HEK293T (cell line): ENCODE measurements at places on chromosomes 7 and 10.

- no peak for DNase-seq
These were observed 72.4 kb upstream of the LRRC4 start for GRCh38 chr7:128103498-128104107.

- no peak for DNase-seq
These were observed 1.1 kb upstream of the TFAM start for GRCh38 chr10:58384095-58384494.

GRCh38 chr7:21251151-21251800, 176.6 kb upstream of the SP4 start:
- DNase-seq: no peak

- no peak for DNase-seq
These were observed 521.5 kb downstream of the KIF20B start for GRCh38 chr10:90222939-90223338.

- no peak for DNase-seq
These were observed 582 bp downstream of the TPST1 start for GRCh38 chr7:66205741-66206090.

DNA sequence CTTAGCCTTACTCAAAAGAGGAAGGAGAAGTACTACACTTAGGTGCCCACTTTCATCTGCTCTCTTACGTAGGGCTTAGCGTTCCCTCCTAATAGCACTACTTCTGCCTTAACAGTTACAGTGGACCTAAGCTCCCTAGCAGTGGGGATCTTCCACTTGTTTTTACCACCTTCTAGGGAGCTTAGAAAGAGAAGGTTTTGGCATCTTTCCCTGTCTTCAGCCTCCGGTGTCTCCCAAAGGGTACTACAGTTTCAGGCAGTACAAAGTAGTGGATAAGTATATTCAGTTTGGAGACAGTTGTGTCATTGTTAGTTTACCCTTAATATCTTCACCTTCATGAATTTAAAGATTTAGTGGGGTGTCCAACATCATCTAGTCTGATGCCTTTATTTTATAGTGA, 14.6 kb downstream of the CHRM2 start:
- no peak for DNase-seq

- no peak for DNase-seq
These were observed 37.3 kb upstream of the SLC39A12 start for GRCh38 chr10:17914169-17915045.

DNA sequence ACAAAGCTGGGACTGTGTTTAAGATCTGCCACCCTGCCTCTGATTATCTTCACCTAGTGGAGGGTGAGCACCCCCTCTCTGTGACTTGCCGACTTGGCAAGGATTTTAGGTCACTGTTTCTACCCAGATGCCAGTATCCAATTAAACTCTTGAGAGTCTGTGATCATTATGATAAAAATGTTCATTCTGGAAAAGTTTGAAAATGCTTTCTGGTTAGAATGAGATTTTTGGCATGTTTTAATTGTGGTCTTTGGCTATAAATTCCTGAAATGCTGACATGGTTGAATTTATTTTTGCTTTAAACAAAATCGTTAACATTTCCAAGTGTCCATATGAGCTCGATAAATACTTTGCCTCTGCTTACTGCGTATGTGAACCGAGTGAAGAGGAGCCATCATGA, 221.4 kb downstream of the BICC1 start:
- DNase-seq: no peak

DNA sequence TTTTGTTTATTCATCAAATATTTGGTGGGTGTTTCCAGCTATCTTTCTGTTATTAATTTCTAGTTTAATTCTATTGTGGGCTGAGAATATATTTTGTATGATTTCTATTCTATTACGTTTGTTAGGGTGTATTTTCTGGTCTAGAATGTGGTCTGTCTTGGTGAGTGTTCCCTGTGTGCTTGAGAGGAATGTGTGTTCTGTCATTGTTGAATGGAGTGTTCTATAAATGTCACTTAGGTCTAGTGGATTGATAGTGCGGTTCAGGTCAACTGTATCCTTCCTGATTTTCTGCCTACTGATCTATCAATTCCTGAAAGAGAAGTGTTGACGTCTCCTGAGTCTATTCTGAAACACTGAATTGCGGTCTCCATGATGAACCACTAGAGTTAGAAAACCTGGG, 8.5 kb downstream of the HTRA1 start:
- no peak for DNase-seq

GRCh38 chr7:11896663-11897062, 64.7 kb upstream of the THSD7A start:
- no peak for DNase-seq

DNA sequence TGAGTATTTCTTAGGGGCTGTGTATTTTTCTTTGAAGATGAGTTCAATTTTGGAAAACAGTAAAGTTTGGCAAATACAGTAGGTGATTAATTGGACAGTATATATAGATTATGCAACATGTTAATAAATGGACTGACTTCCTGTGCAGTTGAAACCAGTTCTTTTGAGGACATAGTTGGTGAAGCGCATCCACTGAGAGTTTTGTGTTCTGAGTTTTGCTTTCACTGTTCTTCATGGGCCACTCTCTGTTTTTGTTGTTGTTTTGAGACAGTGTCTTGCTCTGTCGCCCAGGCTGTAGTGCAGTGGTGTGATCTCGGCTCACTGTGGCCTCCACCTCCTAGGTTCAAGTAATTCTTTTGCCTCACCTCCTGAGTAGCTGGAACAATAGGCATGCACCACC, 109.0 kb downstream of the SDHAF3 start:
- DNase-seq: no peak

DNA sequence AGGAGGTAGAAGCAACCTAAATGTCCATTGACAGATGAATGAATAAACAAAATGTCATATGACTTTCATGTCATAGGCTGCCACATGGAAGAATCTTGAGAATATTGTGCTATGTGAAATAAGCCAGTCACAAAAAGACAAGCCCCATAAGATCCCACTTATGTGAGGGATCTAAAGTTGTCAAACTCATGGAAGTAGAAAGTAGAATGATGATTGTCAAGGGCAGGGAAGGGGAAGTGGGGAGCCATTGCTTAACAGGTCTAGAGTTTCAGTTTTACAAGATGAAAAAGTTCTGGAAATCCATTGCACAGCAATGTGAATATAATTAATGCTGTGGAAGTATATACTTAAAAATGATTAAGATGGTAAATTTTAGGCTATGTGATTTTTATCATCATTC, 229.3 kb upstream of the KMT2E start:
- DNase-seq: no peak

GRCh38 chr7:121824276-121824675, 48.7 kb upstream of the PTPRZ1 start:
- DNase-seq: no peak

DNA sequence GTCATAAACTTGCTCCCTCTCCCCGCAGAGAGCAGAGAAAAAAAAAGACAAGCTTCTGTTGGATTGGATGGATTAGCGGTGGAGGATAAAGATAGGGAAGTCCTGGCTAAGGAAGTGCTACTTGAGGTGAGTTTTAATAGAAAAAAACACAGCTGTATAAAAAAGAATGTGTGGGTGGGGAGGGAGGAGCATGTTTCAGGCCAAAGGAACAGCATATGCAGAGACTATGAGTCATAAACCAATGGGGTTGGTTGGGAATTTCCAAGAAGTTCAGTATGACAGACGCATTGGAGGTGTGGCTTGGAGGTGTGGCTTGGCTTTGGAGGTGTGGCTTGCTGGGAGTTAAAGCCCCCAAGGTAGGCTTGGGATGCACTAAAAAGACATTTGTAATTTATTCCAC, 103.0 kb upstream of the LSM8 start:
- DNase-seq: peak; percentile 21

- DNase-seq: no peak
These were observed 277.6 kb upstream of the NRP1 start for GRCh38 chr10:33612116-33612515.

- DNase-seq: no peak
These were observed 4.3 kb upstream of the ZNF503 start for GRCh38 chr10:75405598-75406461.

DNA sequence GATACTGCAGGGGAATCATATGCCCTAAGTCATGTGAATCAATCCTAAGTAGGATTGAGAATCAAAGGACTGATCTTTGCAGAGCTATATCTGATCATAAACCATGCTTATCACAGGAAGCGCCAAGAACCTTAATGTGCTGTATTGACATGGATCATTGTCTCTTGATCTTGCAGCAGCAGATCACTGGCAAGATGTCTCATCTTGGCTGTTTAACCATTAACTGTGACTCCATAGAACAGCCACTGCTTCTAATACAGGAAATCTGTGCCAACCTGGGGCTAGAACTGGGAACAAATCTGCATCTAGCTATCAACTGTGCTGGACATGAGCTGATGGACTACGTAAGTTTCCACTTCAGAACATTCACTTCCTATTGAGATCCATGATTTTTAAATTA, 21.6 kb downstream of the ENO4 start:
- DNase-seq: no peak

GRCh38 chr10:37871143-37871542, 13.7 kb upstream of the ZNF248 start:
- no peak for DNase-seq

DNA sequence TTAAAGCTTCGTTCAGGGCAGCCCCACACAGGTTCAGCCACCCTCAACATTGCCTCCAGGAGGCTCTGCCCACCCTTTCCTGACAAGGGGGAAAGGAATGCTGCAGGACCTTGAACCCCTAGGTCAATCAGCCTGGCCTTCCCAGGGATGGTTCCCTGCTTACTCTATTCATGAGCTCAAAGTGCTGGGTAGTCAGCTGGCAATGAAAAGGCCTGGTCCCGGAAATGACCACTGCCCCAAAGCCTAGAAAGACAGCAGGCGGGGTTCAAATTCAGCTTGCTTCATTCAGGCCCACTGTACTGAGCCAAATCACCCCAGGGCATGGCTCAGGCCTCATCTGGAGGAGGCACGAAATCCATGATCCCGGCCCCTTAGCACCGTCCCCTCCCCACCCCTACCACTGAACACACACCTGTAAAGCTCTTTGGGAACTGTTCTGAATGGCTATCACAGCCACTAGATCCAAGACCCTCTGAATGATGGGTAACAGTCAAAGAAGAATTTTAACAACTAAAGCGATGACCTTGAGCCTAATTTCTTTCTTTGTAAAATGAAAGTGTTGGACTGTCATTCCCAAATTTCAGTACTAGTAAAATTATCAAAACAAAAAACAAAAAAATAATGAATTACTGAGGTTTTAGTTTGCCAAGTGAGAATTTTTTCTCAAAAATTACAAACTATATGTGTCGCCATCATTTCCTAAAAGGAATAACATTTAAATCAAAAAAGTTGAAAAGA, 1.0 kb downstream of the URGCP start:
- DNase-seq: no peak

DNA sequence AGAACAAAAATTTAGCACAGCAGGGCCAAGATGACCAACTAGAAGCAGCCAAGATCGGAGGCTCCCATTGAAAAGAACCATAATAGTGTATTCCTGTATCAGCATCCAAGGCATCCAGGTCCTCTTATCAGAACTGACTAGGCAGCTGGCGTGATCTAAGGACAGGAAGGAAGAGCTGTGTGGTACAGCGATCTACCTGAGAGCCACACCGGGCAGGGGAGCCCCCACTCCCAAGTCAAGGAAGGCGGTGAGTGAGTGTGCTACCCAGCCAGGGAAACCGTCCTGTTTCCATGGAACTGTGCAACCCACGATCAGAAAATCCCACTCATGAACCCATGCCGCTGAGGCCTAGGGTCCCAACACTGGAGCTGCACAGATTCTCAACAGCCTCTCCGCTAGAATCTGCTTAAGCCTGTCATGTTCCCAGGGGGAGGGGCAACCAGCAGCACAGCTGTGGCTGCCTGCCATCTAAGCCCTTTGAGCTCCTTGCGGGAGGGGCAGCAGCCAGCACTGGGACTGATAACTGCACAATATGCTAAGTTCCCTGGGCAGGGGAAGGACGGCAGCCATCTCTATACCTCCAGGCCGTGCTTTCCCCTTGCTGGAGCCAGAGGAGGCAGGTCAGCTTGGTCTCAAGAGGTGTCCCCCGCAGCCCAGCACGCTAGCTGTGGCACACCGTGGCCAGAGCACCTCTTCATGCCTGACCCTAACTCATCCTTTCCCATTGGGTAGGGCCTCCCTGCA, 213.0 kb upstream of the SMIM30 start:
- DNase-seq: no peak

GRCh38 chr7:93799750-93800357, 90.7 kb downstream of the TFPI2 start:
- DNase-seq: no peak

GRCh38 chr7:45689797-45690761, 115.9 kb downstream of the ADCY1 start:
- DNase-seq: no peak

- no peak for DNase-seq
These were observed 58.3 kb upstream of the KDM7A start for GRCh38 chr7:140235114-140235513.

GRCh38 chr7:140506788-140507464, 27.6 kb upstream of the MKRN1 start:
- DNase-seq: peak; percentile 77

GRCh38 chr7:128895320-128895719, 15.2 kb downstream of the KCP start:
- no peak for DNase-seq

DNA sequence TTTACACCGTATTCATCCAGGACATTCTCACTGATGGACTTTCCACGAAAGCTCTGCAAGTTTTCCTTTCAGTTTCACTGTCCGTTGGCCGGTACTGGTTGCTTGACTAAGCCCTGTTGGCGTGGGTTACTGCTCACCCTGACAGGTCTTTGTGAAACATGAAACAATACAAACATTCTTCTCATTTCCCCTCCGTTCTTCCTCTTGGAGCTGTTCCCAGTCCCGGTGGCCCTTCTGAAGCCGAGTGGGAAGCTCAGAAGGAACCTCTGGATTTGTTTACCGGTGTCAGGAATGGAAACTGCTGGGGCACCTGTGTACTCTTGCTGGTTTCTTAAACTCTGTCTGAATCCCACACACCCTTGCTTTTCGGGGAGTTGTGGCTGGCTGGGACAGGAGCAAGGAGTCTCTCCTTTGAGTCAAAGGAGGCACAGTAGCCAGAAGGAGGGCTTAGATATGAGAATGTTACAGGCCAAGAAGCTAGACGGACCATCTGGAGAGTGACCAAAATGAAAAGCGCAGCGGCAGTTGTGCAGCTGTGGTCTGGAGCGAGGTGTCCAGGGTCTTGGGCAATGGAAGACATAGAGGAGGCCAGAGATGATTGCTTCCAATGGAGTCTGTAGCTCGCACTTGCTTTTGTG, 45.7 kb downstream of the LYZL2 start:
- DNase-seq: no peak
